ENCODE measurements at places on chromosomes 6 and 20.
A peak's percentile ranks its signal among the peaks of the same experiment; 100 is the strongest.

GRCh38 chr20:62554214-62554897, 78.6 kb upstream of the GATA5 start:
- DNase-seq, result no peak

- no peak for DNase-seq
These were observed 212.6 kb downstream of the SOD2 start for GRCh38 chr6:159480471-159480870.

GRCh38 chr6:25788305-25788922, 33.9 kb downstream of the SLC17A4 start:
- DNase-seq, result peak; percentile 33

- no peak for DNase-seq
These were observed 62.9 kb upstream of the ARG1 start for GRCh38 chr6:131510094-131510493.
